Pancreas (tissue), 10 donors: ENCODE measurements at places on chromosomes 4 and X.

DNA sequence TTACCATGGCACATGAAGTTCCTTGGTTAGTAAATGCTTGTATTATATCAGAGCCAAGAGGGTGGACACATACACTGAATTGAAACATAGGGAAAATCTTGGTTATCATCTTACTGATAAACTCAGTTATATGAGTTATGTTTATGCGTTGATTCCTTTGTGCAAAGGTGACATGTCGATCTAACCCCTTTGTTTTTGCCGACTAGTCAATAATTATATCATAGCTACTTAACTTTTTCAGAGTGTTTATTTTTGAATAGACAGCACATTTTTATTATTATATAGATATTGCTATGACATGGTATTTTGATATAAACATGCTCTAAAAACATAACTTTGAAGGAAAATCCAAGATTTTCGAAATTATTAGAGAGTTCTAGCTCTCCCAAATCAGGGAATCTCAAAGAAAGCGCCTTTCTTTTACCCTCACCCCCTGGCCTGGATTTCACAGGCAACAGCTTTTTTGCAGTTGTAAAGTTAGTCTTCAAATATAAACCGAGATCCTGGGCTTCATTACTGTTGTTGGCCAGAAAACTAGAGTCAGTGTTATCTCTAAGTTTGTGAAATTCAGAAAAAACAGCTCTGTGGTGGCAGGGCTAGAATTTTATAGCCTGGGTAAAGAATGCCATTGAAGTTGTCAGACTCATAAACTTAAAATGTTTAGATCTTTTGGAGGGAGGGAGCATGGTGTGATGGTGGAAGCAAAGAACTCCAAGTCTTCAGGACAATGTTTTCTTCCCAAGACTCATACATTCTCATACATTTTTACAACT, 45.8 kb upstream of the PITX2 start:
- no peaks in the 10 kb centered on the region for H3K27me3 ChIP-seq
- H3K27ac ChIP-seq = no peak overlapping the region

DNA sequence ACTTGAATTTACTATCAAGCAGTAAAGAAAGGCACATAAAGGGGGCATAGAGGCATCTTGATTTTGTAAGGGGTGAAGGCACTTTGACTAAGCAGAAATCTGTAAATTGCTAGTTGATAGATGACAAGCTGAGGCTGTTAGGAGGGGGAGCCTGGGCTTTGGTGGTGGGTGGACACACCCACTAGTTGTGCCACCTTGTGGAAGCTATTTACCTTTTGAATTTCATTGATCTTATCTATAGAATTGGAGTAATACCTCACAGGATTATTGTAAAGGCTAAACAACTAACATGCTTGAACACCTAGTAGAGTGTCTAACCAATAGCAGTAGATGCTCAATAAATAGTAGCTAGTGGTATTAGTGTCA, 142.8 kb upstream of the KCNIP4 start:
- no peaks in the 10 kb centered on the region for H3K27me3 ChIP-seq
- DNase-seq = no peak
- H3K4me3 ChIP-seq = no peak overlapping the region
- H3K27ac ChIP-seq = no peak overlapping the region
- H3K4me1 ChIP-seq = no peaks in the 10 kb centered on the region
- H3K36me3 ChIP-seq = no peaks in the 10 kb centered on the region

DNA sequence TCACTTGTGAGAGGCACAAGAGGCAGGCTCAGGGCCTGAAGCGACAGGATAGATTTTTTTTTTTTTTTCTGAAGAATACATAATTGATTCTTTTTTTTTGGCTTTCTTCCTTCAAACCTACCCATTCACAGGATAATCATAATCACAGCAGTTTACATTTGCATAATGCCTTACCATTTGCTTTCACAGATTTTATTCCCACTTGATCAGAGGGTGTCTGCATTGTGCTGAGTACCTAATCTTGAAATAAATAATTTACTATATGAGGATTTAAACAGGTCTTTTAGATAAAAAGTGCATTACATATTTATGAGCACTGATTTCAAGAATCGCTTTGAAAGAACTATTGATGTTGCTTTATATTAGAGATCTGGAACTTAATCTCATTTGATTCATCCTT, 219.3 kb downstream of the SPRY1 start:
- no peak overlapping the region for H3K27ac ChIP-seq
- no peaks in the 10 kb centered on the region for H3K27me3 ChIP-seq
- DNase-seq = no peak
- no peaks in the 10 kb centered on the region for H3K36me3 ChIP-seq
- H3K4me1 ChIP-seq = no peaks in the 10 kb centered on the region
- no peak overlapping the region for H3K4me3 ChIP-seq

DNA sequence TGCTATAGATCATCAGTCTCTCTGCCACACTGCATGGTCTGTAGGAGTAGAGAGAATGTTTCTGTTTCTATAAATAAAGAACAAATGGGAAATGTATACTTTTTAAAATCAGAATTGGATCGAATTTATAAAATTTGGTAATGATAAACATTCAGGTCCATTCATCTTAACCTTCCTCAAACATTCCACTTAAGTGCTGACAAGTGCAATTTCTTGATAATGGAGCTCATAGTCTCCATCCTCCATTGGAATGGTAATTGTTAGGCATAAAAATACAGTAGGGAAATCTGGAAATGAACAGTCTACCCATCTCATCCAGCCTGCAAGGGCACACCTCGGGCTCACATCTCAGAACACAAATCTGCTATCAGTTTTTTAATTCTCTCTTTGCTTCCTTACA, 122.6 kb upstream of the PACRGL start:
- H3K4me3 ChIP-seq = no peak overlapping the region
- no peaks in the 10 kb centered on the region for H3K4me1 ChIP-seq
- H3K27me3 ChIP-seq = no peaks in the 10 kb centered on the region
- DNase-seq = no peak
- no peaks in the 10 kb centered on the region for H3K36me3 ChIP-seq
- no peak overlapping the region for H3K27ac ChIP-seq

DNA sequence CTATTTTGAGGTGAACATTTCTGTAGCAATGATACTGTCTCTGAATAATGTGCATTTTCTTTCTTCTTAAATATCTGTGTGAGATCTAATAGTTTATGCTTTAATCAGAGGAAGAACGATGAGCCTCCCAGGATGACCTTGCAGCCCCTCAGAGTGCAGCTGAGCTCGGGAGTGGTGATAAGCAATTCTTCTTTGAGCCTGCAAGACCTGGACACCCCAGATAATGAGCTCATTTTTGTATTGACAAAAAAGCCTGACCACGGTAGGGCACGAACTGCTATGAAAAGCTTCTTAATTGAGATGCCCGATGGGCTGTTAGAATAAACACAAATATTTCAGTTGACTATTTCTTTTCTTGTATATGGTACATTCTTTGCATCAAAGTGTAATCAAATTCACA, 105.0 kb upstream of the ANXA3 start:
- DNase-seq = no peak
- H3K27ac ChIP-seq = no peak overlapping the region
- H3K4me1 ChIP-seq = no peaks in the 10 kb centered on the region
- H3K36me3 ChIP-seq = no peaks in the 10 kb centered on the region
- H3K27me3 ChIP-seq = no peaks in the 10 kb centered on the region

DNA sequence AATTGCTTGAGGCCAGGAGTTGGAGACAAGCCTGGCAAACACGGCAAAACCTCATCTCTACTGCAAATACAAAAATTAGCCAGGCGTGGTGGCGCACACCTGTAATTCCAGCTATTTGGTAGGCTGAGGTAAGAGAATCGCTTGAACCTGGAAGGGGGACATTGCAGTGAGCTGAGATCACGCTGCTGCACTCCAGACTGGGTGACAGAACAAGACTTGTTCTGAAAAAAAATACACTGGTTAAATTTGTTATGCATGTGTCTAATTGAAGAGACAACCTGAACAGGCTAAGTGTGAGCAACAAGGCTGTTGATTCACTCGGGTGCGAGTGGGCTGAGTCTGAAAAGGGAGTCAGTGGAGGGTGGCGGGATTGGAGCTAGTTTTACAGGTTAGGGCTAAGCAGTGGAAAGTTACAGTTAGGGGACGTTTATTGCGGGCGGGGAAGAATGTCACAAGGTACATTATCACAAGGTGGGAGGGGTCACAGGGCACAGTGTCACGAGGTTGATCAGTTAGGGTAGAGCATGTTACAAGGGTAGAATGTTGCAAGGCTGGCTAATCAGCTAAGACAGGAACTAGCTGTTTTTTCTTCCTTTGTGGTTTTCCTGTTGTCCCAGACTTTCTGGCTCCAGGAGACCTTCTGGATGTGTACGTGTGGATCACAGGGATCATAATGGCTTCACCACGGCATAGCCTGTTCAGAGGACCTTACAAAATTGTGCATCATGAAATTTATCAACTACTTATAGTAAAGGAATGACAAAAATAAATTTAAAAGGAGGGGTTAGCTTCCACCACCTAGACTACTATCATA, 115.8 kb downstream of the NAA11 start:
- H3K27ac ChIP-seq = no peak overlapping the region

DNA sequence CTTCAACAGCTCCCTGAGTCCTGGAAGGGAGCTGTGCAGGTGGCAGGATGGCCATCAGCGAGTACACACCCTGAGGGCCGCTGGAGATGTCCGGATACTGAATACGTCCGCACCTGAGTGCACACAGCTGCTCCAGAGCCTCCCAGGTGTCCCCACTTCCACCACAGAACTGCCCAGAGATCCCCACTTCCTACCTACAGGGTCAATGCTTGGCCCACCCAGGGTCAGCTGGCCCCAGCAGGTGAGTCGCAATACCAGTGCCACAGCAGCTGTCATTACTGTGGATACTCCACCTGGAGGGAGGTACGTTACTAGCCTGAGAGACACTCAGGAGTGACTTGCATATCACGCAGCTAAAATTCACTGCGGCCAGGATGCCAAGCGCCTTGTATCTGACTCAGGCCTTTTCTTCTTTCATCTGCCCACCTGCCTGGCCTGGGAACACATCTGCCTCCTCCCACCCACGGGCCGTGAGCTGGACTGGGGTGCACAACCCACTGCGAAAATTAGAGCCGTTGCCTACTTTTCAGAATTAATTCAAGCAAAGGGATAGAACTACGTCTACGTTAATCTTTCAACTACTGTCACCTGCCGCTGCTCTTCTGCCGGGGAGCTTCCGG, 9.4 kb downstream of the C4orf50 start:
- H3K4me3 ChIP-seq = no peak overlapping the region
- H3K27ac ChIP-seq = no peak overlapping the region
- H3K4me1 ChIP-seq = no peaks in the 10 kb centered on the region
- no peak for DNase-seq
- H3K27me3 ChIP-seq = no peaks in the 10 kb centered on the region
- H3K36me3 ChIP-seq = no peaks in the 10 kb centered on the region

- no peaks in the 10 kb centered on the region for H3K27me3 ChIP-seq
- peaks cover 5% of the 10 kb centered on the region for H3K36me3 ChIP-seq
- no peak overlapping the region for H3K4me3 ChIP-seq
- no peak overlapping the region for H3K27ac ChIP-seq
- H3K4me1 ChIP-seq = no peaks in the 10 kb centered on the region
Measured at GRCh38 chr4:2944091-2944482, 19.1 kb downstream of the NOP14 start.

DNA sequence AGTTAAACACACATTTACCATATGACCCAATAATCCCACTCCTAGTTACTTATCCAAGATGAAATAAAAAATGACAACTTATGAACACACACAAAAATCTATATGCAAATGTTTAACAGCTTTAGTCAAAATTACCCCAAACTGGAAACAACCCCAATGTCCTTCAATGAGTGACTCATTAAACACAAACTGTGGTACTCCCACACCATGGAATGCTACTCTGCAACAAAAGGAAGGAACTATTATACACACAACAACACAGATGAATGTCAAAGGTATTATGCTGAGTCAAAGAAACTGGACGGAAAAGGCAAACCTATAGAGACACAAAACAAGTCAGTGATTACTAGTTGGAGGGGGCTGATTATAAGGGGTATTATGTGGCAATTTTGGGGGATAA, 40.5 kb downstream of the MED14 start:
- H3K36me3 ChIP-seq = no peaks in the 10 kb centered on the region
- H3K4me1 ChIP-seq = no peaks in the 10 kb centered on the region
- DNase-seq = no peak
- no peaks in the 10 kb centered on the region for H3K27me3 ChIP-seq
- H3K27ac ChIP-seq = no peak overlapping the region

GRCh38 chr4:11735651-11736050, 307.0 kb upstream of the HS3ST1 start:
- H3K4me3 ChIP-seq = no peak overlapping the region
- no peak for DNase-seq
- H3K27me3 ChIP-seq = no peaks in the 10 kb centered on the region
- H3K4me1 ChIP-seq = no peaks in the 10 kb centered on the region

- no peaks in the 10 kb centered on the region for H3K4me1 ChIP-seq
- H3K27ac ChIP-seq = peak overlapping the region; percentile 94
- peak overlapping the region; percentile 92 for H3K4me3 ChIP-seq
- H3K36me3 ChIP-seq = no peaks in the 10 kb centered on the region
- H3K27me3 ChIP-seq = no peaks in the 10 kb centered on the region
Measured at GRCh38 chrX:153970357-153971123, 1.1 kb downstream of the HCFC1 start.

DNA sequence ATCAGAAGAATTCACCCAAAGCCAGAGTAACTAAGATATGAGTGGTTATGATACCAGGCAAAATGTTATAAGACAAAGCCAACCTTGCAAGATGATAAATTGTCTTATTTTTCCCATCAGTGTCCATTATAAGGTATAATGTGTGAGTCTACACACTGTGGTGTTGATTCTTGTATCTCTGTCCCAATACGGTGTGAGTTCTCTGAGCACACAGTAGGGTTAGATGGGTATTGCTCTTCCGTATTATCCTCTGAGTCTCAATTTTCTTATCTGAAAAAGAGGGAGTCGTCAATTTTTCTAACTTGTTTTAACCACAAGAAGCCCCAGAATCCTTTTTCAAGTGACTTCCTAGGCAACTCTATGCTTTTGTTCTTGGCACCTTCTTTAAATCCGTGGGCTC, 69.9 kb downstream of the HMGB2 start:
- DNase-seq = no peak
- H3K27ac ChIP-seq = no peak overlapping the region
- no peaks in the 10 kb centered on the region for H3K4me1 ChIP-seq
- H3K27me3 ChIP-seq = no peaks in the 10 kb centered on the region

GRCh38 chr4:84932462-84932861, 34.0 kb downstream of the WDFY3 start:
- no peak overlapping the region for H3K27ac ChIP-seq
- H3K4me1 ChIP-seq = no peaks in the 10 kb centered on the region
- H3K27me3 ChIP-seq = no peaks in the 10 kb centered on the region

DNA sequence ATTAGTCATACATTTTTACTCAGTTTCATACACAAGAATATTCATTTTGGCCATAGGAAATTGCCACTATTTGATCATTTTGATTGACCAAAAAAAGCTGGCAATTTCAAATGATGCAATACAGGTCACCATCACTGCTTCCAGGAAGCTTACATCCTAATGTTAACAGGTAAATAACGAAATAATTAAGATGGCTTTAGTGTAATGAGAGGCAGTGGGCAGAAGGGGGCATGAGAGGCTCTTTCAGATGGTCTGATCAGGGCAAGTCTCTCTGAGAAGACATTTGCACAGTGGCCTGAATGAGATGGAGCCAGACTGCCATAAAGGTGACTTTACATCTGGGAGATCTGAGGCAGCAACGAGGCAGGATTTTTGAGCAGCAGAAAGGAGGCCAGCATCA, 170.7 kb downstream of the SLIT2 start:
- peak; percentile 9 for DNase-seq
- H3K27me3 ChIP-seq = no peaks in the 10 kb centered on the region
- no peaks in the 10 kb centered on the region for H3K4me1 ChIP-seq
- H3K36me3 ChIP-seq = no peaks in the 10 kb centered on the region
- no peak overlapping the region for H3K27ac ChIP-seq

- H3K36me3 ChIP-seq = no peaks in the 10 kb centered on the region
- no peaks in the 10 kb centered on the region for H3K27me3 ChIP-seq
- DNase-seq = no peak
- no peak overlapping the region for H3K27ac ChIP-seq
Measured at GRCh38 chr4:10673817-10674369, 10.7 kb downstream of the CLNK start.
